Cerebellar cortex (tissue), 1 donor: ENCODE measurements at places on chromosomes 5 and 9.
A peak's percentile ranks its signal among the peaks of the same experiment; 100 is the strongest.

- no peak for DNase-seq
Measured at GRCh38 chr9:110357505-110357904, 19.8 kb upstream of the TXNDC8 start.

DNA sequence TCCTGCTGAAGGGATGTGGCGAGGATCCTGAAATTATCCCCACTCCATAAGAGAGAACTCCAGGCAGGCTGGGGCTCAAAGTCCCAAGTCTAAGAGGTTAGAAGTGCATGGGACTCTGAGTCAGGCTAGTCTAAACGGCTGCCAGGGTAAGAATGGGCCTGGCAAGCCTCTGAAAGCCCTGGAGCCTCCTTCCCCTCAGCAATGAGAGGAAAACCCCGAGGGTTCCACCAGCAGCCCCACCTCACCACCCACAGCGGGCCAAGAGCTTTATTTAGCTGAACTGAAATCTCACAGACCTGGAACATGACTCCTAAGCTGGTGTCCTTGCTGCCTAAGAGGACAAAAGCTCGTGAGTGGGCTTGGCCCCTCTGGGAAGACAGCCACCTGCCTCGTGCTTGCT lies 135.5 kb downstream of the SEC61B start:
- no peak for DNase-seq

GRCh38 chr9:21320465-21320864 lies 14.7 kb downstream of the KLHL9 start:
- no peak for DNase-seq

GRCh38 chr5:145141534-145141933 lies 693.6 kb downstream of the PRELID2 start:
- no peak for DNase-seq

GRCh38 chr5:172860520-172861443 lies 26.7 kb downstream of the ERGIC1 start:
- DNase-seq = peak; percentile 94

GRCh38 chr5:111697215-111697614 lies 59.8 kb downstream of the NREP start:
- DNase-seq = peak; percentile 50
